GM23338 (cell line): ENCODE measurements at places on chromosomes 13 and 19.

DNA sequence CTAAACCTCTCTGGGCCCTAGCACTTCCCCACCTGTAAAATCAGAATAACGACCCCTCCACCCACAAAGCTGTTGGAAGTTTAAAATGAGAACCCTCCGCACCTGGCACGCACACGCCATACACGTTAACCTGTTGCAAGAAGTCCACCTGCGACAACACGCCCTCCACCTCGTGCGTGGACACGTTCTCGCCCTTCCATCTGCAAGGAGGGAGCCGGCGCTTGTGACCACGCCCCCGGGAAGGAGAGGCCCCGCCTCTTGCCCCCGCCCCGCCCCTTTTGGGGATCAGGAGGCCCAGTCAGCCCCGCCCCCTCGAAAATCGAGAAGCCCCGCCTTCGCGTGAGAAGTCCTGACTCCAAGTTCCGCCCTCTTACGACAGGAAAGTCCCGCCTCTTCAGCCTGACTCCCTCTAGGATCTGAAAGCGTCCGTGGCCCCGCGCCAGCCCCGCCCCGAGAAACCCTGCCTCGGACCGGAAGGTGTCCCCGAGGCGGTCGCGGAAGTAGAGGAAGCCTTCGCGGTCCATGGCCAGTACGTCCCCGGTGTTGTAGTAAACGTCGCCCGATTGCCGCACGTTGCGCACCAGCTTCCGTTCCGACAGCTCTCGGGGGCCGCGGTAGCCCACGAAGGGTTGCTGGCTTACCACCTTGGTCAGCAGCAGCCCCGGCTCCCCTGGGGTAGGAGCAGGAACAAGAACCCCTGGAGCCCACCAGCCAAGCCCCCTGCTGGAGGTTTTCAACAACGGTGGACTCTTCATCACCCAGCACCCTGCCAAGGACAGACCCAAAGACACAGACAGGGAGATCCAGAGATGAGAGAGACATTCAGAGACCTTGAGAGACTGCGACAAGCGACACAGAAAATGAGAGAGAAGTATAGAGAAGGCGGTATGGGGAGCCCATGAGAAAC lies 12.5 kb downstream of the SLC27A5 start:
- peak; percentile 100 for DNase-seq

DNA sequence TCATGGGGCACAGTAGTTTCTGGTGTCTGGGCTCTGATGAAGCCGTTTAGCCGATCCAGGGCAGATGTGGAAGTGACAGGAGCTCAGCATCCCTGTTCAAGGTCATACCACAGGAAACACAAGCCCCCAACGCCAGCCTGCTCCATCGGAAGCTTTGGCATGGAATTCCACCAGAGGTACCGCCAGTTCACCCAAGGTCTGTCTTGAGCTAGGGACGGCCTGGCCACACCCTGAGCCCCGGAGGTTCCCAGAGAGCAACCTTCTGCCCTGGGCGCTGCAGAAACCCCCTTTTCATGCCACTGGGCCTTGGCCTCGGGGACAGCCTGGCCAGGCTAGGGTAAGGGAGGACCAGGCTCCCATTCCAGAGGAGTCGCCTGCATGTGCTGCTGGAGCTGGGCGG lies 39.4 kb upstream of the TPM4 start:
- no peak for DNase-seq

DNA sequence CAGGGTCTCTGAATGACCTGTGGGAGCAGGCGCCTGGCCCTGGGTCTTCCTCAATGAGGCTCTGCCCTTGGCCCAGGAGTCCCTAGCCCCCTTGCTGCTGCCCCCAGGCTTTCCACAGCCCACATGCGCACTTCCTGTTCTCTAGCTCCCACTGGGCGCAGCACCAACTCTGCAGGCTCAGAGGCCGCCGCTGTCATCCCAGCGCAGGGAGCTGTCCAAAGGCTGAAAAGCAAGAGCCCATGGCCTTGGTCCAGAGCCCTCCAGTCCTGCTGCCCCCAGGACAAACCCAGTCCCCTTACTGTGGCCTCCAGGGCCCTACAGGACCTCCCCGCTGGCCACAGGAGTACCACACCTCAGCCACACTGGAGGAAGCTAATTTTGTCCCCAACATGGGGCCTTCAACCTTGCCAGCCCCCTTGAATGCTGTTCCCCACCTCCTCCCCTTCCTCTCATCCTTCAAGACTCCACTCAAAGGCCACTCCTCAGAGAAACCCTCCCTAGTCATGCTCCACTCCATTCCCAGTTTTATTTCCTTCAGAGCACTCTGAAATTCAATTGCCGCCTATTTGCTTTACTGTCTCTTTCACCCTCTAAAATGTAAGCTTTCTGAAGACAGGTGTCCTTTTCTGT lies 8.0 kb upstream of the POU2F2 start:
- peak; percentile 92 for DNase-seq

DNA sequence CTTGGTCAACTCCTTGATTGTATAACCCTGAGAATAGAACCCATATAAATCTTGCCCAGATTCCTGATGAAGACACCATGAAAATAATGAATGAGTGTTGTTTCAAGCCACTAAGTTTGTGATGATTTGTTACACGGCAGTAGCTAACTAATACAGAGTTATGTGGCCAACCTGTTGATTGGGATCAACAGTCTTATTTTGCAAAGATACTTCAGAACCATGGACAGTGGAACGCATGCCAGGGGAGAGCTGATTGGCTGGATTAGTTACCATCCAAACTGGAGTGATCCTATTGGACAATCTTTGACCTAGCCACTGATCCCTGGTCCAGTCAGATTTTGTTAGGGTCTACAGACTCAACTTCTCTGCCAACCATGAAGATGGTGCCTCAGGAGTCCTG lies 26.6 kb downstream of the CD70 start:
- DNase-seq, result peak; percentile 44

GRCh38 chr19:4326837-4327251 lies 11.8 kb downstream of the STAP2 start:
- DNase-seq, result peak; percentile 94

GRCh38 chr19:19588546-19588945 lies 29.9 kb downstream of the PBX4 start:
- no peak for DNase-seq

- DNase-seq, result no peak
These were observed 117.2 kb downstream of the UBL3 start for GRCh38 chr13:29733147-29733611.

GRCh38 chr19:628168-628567 lies 5.2 kb downstream of the POLRMT start:
- DNase-seq, result peak; percentile 86

DNA sequence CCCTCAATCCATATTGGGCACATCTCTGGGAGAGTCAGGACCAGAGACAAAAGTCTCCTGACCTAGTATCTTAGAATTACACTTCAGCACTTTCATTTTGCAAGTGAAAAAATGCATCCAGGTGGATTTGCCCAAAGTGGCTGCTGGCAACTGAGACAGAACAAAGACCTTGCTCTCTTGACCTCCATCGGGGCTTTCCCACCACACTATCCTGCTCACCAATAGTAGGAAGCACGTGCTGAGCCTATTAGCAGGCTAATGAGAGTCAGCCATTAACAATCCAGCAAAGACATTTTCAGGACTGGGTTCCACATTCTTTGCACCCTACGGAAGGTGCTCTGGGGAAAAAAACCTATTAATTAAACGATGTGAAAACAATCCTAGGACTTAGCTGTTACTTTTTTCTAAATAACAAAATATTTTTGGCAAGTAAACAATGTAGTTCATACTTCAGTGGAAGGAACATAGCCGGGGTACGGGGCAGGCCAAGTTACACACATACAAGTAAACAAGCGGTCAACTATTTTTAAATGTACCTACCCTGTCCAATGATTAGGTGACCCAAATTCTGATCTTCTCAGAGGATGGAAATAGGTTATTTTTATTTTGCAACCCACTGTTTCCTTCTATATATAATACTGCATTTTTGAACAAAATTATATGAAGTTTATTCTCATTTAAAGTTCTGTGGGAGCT lies 78.6 kb downstream of the CDADC1 start:
- no peak for DNase-seq

- DNase-seq, result no peak
These were observed 25.6 kb downstream of the MLLT1 start for GRCh38 chr19:6253954-6254733.

- no peak for DNase-seq
These were observed 46.8 kb downstream of the EPS15L1 start for GRCh38 chr19:16425019-16425418.

GRCh38 chr19:14377883-14378328 lies 3.3 kb upstream of the ADGRE5 start:
- no peak for DNase-seq

DNA sequence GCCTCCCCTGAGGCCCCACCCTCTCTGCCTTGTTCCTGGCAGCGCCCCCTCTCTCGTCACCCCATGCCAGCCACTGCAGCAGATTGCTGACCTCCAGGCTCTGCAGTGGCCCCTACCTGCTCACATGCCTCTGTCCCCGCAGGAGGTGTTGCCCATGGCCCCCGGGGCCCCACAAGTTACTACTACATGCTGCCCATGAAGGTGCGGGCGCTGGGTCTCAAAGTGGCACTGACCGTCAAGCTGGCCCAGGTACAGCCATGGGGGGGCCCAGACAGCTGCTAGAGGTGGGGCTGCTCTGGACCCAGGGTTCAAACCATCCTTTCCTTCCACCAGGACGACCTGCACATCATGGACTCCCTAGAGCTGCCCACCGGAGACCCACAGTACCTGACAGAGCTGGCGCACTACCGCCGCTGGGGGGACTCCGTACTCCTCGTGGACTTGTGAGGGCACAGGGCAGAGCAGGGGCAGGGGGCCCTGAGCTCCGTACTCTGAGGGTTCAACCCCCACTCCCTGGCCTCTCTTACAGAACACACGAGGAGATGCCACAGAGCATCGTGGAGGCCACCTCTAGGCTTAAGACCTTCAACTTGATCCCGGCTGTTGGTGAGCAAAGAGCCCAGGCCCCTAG lies 6.2 kb downstream of the MRPL4 start:
- no peak for DNase-seq

- no peak for DNase-seq
These were observed 16.0 kb downstream of the PIP5K1C start for GRCh38 chr19:3684054-3684816.

DNA sequence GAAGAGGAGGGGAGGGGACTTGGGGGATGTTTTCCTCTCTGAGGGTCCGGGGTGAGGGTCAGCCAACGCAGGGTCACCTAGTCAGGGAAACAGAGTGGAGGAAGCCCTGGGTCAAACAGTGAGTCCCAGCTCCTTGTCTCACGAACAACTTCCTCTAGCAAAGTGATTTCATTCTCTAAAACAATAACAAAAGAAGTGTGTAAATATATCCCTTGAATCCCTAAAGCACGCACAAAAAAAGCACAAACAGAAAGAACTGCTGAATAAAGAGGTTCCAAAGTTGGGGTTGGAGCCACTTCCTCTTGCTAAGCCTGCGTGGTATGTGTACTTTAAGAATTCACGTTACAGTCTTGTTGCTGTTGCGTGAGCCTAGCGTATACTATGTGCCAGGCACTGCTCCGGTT lies 1.5 kb upstream of the C5AR2 start:
- DNase-seq, result no peak

DNA sequence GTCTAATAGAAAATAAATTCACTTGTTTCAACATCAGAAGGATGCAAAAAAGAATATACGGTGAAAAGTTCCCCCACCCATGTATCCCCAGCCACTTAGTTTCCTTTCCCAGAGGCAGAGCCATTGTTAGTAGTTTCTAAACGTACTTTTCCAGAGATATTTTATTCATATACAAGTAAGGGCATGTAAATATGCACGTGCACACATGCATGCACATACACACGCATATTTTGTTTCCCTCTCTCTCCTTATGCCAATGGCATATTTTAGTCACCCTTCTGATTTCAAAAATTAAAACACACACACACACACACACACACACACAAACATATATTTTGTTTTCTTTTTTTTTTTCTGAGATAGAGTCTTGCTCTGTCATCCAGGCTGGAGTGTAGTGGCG lies 147.4 kb downstream of the PDS5B start:
- DNase-seq, result no peak

- DNase-seq, result no peak
These were observed 5.2 kb upstream of the ANKRD10 start for GRCh38 chr13:110920038-110920437.

GRCh38 chr19:572743-573518 lies 535 bp downstream of the BSG start:
- peak; percentile 59 for DNase-seq

- no peak for DNase-seq
These were observed 53.1 kb downstream of the PCDH20 start for GRCh38 chr13:61362522-61362921.

- DNase-seq, result peak; percentile 52
These were observed 37.6 kb downstream of the ARHGEF18 start for GRCh38 chr19:7386308-7386707.

- peak; percentile 78 for DNase-seq
These were observed 548.2 kb downstream of the GPC5 start for GRCh38 chr13:91946498-91947070.

DNA sequence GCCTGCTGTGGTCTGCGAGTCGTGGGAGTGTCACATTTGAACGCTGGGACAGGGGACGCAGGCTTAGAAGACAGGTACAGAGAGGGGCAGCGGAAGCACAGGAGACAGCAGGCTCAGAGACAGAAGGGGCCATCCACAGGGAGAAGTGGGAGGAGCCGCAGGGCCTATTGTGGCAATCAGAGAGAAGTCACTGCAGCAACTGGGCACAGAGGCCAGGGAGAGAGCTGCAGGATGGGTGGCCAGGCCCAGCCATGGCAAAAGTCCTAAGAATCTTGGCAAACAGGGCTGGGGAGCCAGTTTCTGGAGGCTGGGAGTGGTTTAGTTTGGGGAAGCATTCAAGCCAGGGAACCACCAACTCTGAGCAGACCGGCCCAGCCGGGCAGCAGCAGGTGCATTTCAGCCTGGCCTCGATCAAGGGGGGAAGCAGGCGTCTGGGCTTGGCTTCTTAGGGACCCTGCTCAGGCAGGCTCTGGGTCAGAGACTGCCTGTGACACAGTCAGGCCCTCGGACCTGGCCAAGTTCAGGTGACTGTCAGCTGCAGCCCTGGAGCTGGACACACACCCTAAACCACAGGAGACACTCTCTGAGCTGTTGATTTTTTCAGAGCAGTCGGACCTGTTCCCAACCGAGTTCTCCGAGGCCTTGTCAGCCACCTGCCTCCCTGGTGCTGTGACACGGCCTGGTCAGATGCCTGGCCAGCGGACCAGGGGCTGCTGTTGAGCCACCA lies 11.8 kb downstream of the SH3GL1 start:
- DNase-seq, result no peak

DNA sequence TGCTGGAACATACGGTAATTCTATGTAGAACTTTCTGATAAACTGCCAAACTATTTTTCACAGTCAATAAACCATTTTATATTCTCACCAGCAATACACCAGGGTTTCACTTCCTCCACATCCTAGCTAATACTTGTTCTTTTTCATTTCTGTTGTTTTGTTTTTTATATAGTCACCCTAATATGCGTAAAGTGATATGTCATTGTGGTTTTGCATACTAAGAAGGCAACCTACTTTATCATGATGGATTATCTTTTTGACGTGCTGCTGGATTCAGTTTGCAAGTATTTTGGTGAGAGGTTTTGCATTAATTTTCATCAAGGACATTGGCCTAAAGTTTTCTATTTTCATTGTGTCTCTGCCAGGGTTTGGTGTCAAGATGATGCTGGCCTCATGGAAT lies 1384.1 kb downstream of the UQCRFS1 start:
- DNase-seq, result no peak

GRCh38 chr13:43665388-43665787 lies 121.4 kb downstream of the ENOX1 start:
- no peak for DNase-seq

GRCh38 chr19:28239270-28239669 lies 973.7 kb downstream of the UQCRFS1 start:
- DNase-seq, result peak; percentile 86
